NCI-H774 (cell line): ENCODE measurements at places on chromosomes 12 and 14.

DNA sequence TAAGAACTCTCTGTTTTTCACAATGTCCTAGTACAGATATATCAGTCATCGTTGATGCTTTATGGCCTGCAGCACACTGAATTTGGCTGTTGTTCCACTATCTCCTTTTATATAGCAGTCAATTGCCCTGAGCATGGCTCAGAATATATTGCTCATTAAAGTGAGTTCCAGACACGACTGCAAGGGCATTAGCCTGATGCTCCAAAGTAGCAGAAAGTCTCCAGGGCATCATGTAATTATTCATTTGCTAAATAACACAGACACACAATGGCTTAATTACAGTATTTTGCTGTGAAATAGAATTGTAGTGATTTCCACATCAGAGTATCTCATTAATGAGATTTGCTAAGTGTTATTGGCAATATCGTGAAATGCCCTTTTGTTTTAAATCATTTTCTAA, 1167.5 kb downstream of the AACS start:
- no peak for DNase-seq

- DNase-seq = no peak
Observed at GRCh38 chr12:82517027-82517426, 158.7 kb downstream of the METTL25 start.

- DNase-seq = no peak
Observed at GRCh38 chr12:126883697-126884096, 1383.3 kb upstream of the TMEM132C start.

DNA sequence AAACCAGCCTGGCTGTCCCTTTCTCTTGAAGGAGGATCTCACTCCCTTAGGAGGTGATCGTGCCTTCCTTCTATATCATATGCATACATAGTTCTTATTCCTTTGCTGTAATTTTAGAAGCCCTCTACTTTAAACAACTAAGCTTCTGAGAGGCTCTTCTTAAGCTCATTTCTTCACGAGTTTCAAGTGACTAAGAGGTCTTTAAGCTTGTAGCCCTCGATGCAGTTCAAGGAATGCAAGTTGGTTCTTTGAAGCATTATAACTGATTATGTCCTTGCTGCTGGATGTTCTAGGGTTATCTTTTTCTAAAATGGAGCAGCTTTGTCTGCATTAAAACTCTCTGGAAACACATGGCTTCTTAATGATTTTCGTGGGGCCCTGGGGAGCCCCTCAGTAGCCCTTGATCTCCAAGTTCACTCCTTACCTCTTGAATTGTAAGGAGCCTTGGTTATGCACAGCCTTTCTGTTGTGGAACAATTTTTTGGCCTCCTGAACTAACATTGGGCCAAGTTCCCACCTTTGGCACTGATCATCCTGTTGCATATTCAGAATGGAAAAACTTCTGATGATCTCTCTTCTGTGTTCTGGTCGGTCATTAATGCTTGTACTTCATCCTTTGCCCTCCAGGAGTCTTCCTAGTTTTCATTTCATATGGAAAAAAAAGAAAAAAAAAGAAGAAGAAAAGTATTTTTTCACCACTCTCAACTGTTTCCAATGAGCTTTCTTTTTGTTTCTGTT, 12.6 kb downstream of the RASSF8 start:
- no peak for DNase-seq

- no peak for DNase-seq
Observed at GRCh38 chr12:2960390-2960956, 1.3 kb downstream of the TEAD4 start.

GRCh38 chr12:27785882-27786570, 6.0 kb upstream of the MANSC4 start:
- DNase-seq = no peak

GRCh38 chr14:74608959-74609611, 3.0 kb downstream of the LTBP2 start:
- peak; percentile 63 for DNase-seq

GRCh38 chr12:127728285-127728684, 538.7 kb upstream of the TMEM132C start:
- no peak for DNase-seq

- no peak for DNase-seq
Observed at GRCh38 chr14:50007123-50007903, 109.1 kb downstream of the VCPKMT start.

- no peak for DNase-seq
Observed at GRCh38 chr14:37596790-37597472, 1.5 kb downstream of the TTC6 start.

DNA sequence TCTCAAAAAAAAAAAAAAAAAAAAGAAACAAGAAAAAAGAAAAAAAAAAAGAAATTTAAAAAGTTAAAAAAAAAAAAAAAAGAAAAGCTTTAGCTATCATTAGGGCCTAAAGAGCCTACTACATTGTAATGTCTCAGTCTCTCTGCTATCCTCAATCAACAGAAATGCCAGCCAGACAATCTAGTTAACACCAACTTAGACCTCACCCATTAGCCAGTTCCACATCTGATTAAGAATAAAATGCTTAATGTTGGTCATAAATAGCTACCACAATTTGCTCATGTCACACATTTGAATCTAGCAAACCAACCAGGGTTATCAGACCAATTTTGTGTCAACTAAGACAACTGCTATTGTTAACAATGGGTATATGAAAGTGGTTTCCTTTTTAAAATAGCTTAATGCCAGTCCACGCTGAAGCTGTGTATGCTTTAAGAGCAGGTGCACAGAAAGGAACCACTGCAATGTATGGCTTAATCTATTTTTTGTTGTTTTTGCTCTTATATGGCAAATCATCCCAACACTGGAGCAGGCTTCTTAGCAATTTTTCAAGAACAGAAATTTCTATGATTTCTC, 45.5 kb upstream of the SELPLG start:
- peak; percentile 35 for DNase-seq

- no peak for DNase-seq
Observed at GRCh38 chr14:67133595-67134441, 55.4 kb upstream of the GARIN2 start.

GRCh38 chr12:113519464-113520307, 48.0 kb upstream of the LHX5 start:
- DNase-seq = no peak
